ELF-1 (cell line): ENCODE measurements at places on chromosomes 2 and 18.

DNA sequence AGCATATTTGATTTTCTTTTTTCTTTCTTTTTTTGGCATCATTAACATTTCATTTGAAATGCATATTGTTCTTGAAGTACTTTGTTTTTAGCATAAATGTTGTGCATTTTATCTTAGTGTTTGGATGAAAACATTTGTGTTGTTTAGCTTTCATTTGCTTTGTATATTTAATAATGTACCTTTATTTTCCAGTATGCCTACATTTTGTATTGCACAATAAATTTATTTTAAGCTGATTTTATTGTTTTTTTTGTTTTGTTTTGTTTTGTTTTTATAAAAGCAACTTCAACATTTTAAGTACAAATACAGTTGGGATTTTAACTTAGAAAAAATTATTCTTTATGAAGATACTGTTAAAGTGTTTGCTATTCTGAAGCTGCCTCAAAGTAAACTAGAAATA, 54.4 kb downstream of the GLS start:
- DNase-seq = no peak

DNA sequence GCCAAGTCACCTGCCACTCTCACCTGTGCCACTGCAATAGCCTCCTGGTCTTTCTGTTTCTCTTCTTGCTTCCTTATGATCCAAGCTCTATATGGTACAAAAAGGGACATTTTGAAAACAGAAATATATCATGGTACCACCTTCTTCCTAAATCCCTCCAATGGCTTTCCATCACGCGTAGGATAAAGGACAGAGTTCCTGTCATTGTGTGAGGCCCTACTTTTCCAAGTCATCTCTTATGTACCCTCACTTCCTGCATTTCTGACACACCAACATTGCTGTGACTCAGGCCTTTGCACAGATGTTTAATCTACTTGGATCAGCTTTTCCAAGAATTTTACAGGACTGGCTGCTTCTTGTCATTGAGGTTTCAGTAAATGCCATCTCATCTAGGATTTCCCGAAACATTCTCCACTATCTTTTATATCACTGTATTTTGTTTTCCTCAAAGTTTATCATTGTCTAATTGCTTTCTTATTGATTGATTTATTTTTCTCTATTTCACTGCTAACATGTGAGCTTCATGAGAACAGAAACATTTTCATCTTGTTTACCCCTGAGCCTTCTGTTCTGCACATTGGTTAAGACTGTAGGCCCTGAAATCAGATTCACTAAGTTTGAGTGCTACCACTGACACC, 426.1 kb upstream of the FANCL start:
- no peak for DNase-seq

- DNase-seq = no peak
These were observed 1.3 kb downstream of the TMEM150A start for GRCh38 chr2:85600951-85601770.

- DNase-seq = no peak
These were observed 322.6 kb downstream of the PRKCE start for GRCh38 chr2:45974056-45974455.
